ENCODE measurements at places on chromosomes 13 and 19.

- DNase-seq: no peak
Measured at GRCh38 chr19:2653710-2654707, 48.5 kb downstream of the GNG7 start.

- DNase-seq: no peak
Measured at GRCh38 chr19:54418930-54419800, 3.9 kb downstream of the TTYH1 start.

GRCh38 chr13:41614671-41615527, 157.5 kb downstream of the RGCC start:
- DNase-seq: no peak

DNA sequence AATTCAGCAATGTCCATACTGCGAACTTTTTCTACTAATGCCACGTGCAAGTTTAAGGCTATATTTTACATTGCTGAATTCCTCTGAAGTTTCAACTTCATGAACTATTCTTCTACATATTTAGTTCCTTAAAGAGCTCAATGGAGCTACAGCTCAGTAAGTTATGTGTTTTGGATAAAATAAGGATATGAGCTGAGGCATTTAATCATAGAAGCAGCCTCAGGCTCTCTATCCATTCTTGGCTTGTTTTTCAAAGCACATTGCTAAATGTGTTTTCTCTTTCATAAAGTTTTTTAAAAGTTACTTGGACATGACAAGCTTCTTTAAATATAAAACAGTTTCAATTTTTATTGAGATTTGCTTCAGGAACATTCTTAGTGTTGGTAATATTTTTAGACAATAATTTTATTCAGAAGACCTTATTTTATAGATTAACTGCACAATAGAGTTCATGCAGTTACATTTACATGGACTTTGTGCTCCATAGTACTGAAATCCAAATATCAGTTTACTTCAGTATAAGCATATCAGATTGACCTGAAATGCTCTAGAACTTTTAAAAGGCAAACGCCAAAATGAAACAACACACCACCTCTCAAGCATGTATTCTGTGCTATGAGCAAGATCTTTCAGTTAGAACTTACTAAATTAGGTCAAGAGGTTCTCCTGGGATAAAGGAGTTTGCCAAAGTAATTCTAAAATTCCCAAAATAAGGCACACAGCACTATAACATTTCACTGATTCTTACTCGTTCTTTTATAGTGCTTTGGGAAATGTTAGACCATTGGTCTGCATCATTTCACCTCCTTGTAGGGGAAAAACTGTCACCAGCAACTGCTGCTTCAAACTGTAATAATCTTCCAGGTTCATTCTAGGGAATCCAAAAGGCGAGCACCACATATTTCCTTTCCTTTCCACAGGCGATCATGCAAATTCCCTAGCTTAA, 275.5 kb downstream of the ENOX1 start:
- DNase-seq: no peak

DNA sequence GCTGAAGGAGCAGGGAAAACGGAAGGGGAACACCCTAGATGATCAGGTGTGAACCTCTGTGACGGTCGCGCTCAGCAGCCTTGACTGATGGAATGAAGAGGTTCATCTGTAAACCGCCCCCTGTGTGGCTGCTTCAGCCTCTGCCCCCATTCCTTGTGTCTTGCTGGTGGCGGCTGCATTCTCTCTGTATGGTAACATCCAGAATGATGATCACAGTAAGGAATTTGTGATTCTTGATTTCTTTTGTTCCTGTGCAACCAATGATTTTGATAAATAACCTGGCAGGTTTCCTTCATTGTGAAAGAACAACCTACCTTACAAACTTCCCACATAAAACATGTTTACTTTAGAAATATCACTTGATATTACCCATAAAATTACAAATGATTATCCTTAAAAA, 118.7 kb upstream of the MCF2L start:
- DNase-seq: no peak

All from activated effector memory CD4-positive, alpha-beta T cell treated with anti-CD3 and anti-CD28 coated beads, Interleukin-2, amount 50 U/mL, for 16 hours (primary cell).